ENCODE measurements at places on chromosomes 2 and 18. TPM values are rescaled to one million over a fixed set of nuclear protein-coding genes. Genes with fewer than 3 reads are reported as not detected.

Gene CERKL
- total RNA-seq: not detected

Gene C2orf78
- total RNA-seq: not detected

Gene ZBTB7C
- not detected for total RNA-seq

Gene UGT1A10
- total RNA-seq: not detected

Gene SLC5A7
- not detected for total RNA-seq

Gene TEX44
- total RNA-seq: not detected

Gene TTC39C
- 20.9 TPM for total RNA-seq

Gene RBM44
- total RNA-seq: under 0.01 TPM

Gene ANKRD62
- not detected for total RNA-seq

Gene EVX2
- total RNA-seq: not detected

Gene POTEF
- not detected for total RNA-seq

Gene HOXD1
- not detected for total RNA-seq

Gene ALPG
- total RNA-seq: not detected

Gene CGREF1
- total RNA-seq: 1.8 TPM

Gene EPHA4
- 7.8 TPM for total RNA-seq

Gene LYPD6B
- total RNA-seq: not detected

Gene AKAIN1
- total RNA-seq: not detected

Gene ELOA2
- total RNA-seq: not detected

Gene ANO7
- not detected for total RNA-seq

Gene CYP26B1
- 0.18 TPM for total RNA-seq

Gene SIX3
- total RNA-seq: not detected

Gene PHLPP1
- 2.6 TPM for total RNA-seq

Gene GPR55
- not detected for total RNA-seq

Gene KYNU
- total RNA-seq: 4.3 TPM

Gene INHA
- total RNA-seq: not detected

Gene UGT1A5
- not detected for total RNA-seq

Measured in myometrial cell (primary cell).